NCI-H1436 (cell line): ENCODE measurements at places on chromosomes 13 and 19.
A peak's percentile ranks its signal among the peaks of the same experiment; 100 is the strongest.

DNA sequence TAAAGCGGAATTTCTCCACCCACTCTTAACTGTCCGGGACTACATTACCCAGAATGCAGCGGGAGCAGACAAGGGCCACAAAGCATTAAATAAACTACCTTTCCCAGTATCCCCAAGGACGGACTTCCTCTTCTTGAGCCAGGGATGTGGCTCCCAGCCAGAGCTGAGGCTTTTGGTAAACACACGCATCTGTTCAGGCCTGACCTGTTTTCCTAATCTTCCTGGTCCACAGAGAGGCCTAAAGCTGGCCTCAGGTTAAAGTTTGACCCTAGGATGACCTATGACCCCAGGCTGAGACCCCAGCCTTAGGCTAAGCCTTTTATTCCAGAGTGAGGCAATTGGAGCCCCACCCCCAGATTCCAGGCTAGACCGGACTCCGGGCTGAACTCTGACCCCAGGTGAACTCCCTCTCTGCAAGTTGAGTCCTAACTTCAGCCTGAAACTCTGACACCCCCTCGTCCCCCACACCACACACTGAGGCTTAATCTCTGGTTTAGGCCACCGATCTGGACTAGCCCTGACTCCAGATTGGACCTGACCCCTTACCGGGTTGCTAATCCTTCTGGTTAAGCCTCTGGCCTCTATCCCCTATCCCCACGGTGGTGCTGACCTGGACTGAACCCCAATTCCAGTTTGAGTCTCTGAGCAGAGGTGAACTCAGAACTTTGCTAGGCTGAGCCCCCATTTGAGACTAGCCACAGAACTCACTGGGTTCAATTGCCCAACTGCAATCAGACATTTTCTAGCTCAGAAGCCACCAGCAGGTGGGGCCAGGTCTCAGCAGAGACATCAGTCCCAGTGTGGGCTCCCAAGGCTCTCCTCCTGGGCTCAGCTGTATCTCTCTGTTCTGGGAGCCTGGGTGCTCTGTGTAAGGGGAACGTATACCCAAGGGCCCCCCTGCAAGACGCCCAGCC lies 750 bp upstream of the GPR108 start:
- peak; percentile 78 for DNase-seq

GRCh38 chr19:2225415-2226050 lies 10.6 kb downstream of the PLEKHJ1 start:
- no peak for DNase-seq

DNA sequence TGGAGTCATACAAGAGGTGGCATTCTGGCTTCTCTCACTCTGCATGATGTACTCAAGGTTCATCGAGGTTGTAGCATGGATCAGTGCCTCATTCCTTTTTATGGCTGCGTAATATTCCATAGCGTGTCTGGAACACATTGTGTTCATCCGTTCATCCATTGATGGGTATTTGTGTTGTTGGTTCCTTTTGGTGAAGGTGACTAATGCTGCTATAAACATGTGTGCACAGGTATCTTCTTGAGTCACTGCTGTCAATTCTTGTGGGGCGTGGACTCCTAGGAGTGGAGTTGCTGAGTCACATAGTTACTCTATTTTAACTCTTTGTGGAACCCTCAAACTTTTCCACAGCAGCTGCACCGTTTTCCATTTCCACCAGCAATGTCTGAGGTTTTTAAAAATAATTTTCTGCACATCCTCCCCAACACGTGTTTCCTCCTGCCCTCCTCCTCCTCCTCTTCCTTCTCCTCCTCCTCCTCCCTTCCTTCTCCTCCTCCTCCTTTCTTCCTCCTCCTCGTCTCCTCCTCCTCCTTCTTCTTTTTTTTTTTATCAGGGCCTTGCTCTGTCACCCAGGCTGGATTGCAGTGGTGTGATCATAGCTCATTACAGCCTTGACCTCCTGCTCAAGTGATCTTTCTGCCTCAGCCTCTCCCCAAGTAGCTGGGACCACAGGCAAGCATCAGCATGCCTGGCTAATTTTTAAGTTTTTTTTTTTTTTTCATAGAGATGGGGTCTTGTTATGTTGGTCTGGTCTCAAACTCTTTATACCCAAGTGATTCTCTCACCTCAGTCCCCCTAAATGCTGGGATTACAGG lies 2.0 kb upstream of the TMEM221 start:
- DNase-seq, result no peak

- DNase-seq, result no peak
Measured at GRCh38 chr19:5066768-5067167, 97.9 kb downstream of the KDM4B start.

DNA sequence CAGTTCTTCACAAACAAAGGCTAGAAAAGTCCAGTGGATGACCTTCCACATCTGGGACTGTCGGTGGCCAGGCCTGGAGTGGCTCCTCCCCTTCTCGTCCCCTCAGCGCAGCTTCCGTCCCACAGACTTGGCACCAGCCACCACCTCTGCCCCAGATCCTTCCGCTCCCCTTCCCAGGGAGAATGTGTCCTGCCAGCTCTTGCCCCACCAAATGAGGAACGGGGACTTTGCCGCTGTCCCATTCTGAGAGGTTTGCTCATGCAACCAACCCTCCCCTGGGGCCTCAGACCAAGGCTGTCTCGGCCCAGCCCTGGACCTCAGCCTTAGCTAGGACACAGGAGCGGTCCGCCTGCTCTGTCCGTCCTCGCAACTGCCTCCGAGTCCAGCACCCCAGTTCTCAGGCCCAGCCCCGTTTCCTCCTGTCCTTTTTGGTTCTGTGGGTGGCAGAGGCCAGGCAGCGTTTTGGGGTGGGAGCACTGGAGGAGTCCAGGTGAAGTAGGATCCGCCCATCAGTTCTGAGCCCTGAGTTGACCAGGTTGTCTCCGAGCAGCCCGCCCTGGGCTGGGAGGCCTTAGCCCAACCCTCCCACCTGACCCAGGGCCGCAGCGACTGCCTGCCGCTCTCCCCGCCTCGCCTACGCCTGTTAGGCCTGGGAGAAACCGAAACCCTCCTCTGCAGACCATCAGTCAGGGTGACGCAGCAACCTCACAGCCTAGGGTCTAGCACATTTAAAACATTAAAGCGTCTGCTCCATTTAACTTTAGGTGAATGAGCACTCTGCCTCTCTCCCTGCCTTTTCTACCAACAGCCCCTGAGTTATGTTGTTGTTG lies 284.3 kb downstream of the FOXO1 start:
- DNase-seq, result no peak

- DNase-seq, result no peak
Measured at GRCh38 chr13:69283837-69284236, 823.8 kb upstream of the ATXN8OS start.

GRCh38 chr19:33248553-33248953 lies 22.9 kb upstream of the SLC7A10 start:
- no peak for DNase-seq

- DNase-seq, result no peak
Measured at GRCh38 chr19:16016226-16017137, 59.8 kb upstream of the TPM4 start.

- peak; percentile 35 for DNase-seq
Measured at GRCh38 chr13:50387051-50387581, 371.9 kb downstream of the KCNRG start.

GRCh38 chr13:95463531-95463930 lies 89.0 kb upstream of the CLDN10 start:
- DNase-seq, result no peak

GRCh38 chr13:113607056-113607888 lies 22.7 kb downstream of the TFDP1 start:
- DNase-seq, result no peak

GRCh38 chr19:4529924-4530522 lies 5.0 kb downstream of the PLIN5 start:
- no peak for DNase-seq

GRCh38 chr13:33257841-33258807 lies 27.4 kb downstream of the STARD13 start:
- DNase-seq, result no peak

GRCh38 chr19:49347835-49348234 lies 12.6 kb downstream of the CD37 start:
- DNase-seq, result no peak

GRCh38 chr13:29448174-29448573 lies 147.3 kb downstream of the SLC7A1 start:
- DNase-seq, result no peak

DNA sequence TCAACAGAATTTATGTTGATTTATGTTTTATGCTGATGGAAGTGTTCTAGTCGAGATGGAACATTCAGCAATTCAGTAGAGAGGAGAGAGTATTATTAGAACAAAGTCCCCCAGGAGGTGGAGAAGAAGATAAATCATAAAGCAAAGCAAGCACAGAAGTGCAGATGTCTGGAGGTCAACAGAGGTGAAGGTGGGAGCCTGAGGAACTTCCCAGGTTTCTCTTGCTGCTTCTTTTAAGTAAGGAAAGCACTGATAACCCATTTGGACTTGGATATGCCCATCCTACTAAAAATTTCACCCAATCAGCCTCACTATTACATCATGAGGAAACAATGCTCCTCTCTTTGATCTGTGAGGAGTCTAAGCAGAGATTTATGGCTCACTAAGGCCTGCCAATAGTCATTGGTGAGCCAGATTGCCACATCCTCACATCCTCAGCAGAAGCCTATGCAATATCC lies 98.8 kb downstream of the EPSTI1 start:
- no peak for DNase-seq

DNA sequence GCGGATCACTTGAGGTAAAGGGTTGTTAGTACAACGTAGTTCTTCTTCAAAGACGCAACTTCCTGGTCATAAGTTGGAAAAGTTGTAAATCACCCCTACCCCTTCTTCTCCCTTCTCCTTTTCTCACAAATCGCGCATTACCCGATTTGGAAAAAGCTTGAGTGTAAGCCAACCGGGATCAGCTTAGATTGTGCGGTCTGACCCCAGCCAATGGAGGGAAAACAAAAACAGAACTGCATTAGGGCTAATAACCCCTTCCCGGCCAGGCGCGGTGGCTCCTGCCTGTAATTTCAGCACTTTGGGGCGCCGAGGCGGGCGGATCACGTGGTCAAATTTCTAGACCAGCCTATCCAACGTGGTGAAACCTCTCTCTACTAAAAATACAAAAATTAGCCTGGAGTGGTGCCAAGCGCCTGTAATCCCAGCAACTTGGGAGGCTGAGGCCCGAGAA lies 806 bp downstream of the ZNF90 start:
- no peak for DNase-seq

GRCh38 chr19:37007587-37008220 lies 70.5 kb upstream of the ZNF420 start:
- DNase-seq, result no peak

DNA sequence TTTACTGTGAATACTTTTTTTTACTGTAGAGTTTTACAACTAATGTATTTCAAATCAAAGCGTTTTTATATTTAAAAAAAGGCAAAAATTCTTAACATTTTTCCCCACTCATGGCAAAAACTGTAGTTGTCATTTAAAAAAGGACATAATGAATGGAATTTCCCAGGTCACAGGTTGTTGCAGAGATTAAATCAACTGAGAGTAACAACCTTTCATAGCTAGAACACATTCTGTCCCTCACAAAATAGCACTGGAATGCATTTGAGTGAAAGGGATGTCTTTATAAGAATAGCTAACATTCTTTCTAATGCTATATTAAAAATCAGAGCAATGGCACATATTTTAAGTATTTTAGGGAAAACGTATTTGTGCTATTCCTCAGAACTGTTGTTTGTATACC lies 1393.3 kb upstream of the ATXN8OS start:
- DNase-seq, result no peak

DNA sequence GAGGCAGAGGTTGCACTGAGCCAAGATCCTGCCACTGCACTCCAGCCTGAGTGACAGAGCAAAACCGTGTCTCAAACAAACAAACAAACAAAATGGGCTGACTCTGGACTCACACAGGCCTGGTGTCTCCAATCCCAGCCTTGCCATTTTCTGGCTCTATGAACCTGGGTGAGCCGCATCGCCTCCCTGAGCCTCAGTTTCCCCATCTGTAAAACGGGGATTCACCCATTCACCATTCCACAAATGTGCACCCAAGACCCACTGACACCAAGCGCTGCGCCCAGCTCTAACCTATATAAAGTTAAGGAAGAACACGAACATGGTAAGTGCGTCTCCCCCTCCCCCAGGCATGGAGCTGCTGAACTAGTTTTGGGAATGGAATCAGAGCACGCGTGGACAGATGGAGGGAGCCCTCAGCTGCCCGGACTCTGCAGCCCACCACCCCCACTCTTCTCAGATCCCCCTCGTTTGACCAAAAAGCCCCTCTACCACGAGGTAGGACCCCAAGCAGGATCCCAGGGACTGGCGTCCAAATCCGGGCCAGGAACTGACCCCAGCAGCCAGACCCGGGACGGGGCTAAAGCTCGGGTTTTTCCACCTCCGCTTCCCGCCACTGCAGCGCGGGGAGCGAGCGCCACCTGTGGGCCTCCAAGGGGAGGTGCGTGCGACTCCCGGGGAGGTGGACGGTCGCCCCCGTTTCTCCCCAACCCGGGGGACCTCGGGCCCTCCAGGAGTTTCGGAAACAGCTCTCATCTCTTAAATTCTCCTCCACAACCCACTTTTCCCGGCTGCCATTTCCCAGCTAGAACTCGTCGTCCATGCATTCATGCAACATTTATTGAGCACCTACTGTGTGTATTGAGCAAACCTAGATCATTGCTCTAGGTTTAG lies 33.0 kb upstream of the ADGRE5 start:
- peak; percentile 24 for DNase-seq

DNA sequence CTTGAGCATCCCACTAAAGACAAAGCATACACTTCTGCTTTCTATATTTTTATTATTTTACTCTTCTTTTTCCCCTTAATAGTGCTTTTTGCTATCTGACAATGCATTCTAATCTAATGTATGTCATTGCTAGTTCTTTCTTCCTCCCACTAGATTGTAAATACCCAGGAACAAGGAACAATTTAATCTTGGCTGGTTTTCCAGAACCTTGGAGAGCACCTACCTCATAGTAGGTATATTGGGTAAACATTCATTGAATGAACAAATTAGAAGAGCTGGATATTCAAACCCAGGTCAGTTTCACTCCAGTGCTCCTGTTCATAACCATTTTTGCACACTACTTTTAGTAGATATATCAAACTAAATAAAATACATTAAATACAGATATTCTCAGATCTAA lies 1617.6 kb upstream of the SLC10A2 start:
- no peak for DNase-seq

DNA sequence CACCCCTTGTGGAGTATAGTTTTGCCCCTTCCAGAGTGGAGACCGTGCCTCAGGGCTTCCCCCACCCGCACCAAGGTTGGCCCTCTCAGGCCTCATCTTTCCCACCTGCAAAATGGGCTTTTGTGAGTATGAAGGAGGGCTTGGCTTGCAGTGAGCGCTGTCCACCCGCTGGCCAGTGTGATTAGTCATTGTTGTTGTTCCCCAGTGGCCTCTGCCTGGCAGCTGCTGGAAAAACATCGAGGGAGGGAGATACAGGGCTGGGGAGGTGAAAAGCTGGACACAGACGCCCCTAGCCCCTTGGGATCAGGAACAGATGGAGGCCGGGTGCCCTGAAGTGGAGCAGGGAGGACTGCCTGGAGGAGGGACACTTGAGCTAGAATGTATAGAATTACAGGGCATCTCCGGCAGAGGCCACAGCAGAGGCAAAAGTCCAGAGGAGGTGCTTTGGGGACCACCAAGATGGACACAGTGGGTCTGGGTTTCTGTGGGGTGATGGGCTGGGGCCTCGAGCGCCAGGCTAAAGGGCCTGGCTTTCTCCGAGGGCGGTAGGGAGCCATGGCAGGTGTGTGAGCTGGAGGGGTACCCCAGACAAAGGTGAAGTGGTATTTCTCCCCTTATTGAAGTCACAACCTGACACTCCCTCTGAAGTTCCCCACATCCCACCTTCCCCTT lies 3.9 kb upstream of the IL12RB1 start:
- DNase-seq, result no peak

- DNase-seq, result no peak
Measured at GRCh38 chr19:11016631-11017030, 55.8 kb downstream of the SMARCA4 start.

- DNase-seq, result no peak
Measured at GRCh38 chr13:84570831-84571230, 688.6 kb upstream of the SLITRK1 start.

GRCh38 chr13:44760434-44760833 lies 184.3 kb upstream of the TSC22D1 start:
- DNase-seq, result no peak
